ENCODE measurements at places on chromosomes 2 and 18.
A peak's percentile ranks its signal among the peaks of the same experiment; 100 is the strongest.

DNA sequence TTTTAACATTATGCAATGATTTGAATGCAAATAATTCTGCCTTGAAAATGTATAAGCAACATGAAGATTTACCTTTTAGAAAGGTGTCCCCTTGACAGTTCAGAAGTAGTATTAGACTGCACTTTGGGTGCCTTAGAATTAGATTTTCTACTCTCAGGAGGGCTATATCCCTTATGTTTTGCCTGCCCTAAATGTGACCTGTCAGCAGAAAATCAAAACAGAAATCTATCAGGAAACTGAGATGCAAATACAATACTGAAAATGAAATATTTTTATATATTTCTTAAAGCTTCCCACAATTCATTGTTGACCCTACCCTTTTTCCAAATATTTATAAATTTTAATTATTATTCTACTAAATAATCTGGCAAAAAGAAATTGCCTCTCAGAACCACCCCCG is 61.5 kb downstream of the TRIP12 start:
- DNase-seq = no peak

GRCh38 chr2:121869363-121869762 is 113.9 kb downstream of the TSN start:
- DNase-seq = no peak

- DNase-seq = no peak
Measured at GRCh38 chr2:178644919-178645318, 162.3 kb downstream of the TTN start.

- no peak for DNase-seq
Measured at GRCh38 chr18:48751727-48752468, 198.9 kb downstream of the SMAD7 start.

DNA sequence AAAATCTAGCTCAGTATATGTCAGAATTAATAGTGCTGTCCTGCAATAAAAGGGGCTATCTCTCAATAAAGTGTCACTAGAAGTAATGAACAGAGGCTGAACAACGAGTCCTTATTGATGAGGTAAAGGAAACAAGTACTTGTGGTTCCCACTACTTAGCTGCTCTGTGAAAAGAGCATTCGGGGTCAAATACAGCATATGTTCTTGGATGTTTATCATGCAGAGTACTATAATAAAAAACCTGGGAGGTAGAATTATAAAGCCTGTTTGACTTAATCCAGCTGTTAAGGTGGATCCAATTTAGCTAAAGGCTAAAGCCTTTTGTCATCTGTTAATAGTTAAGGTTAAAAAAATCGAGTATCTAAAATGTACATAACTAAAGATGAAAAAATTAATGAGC is 32.4 kb downstream of the SLC35F5 start:
- DNase-seq = no peak

DNA sequence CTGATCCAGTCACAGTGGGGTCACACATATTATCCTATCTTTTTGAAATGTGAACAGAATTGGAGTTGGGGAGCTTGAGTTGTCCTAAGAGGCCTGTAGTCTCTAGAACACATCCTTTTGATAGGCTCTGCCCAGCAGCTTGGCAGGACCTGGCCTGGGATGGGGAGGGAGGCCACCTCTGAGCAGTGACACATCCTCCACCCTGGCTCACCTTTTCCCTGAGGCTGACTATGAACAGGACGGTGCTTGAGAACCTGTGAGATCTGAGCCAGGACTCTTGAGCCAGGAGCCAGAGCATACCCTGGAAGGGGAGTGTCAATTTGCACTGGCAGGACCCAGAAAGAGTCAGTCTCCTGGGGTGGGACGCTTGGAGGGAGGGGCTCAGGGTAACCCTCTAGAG is 17.7 kb upstream of the ATP6V1B1 start:
- DNase-seq = peak; percentile 46

GRCh38 chr2:45974762-45975408 is 322.3 kb upstream of the EPAS1 start:
- DNase-seq = peak; percentile 14
